ENCODE measurements at places on chromosomes 2 and 18.

- no peak for DNase-seq
Measured at GRCh38 chr2:39860538-39860937, 81.5 kb upstream of the THUMPD2 start.

GRCh38 chr2:205555566-205556230 lies 126.6 kb upstream of the NRP2 start:
- no peak for DNase-seq

DNA sequence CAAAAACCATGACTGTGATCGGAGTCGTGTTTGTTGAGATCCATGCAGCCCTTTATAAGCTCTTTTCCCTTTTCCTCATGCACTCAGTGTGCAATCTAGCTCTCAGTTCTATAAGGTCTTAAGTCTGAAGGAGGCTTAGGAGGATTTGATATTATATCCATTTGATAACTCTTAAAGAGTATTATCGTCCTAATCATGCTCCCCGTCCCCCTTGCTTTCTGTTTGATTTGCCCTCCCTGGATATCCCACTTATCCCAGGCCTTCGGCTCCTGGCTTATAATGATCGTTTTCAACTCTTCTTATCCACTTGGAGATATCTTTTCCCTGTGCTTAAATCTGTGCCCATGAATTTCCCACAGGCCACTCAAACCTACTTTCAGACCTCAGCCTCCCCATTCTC lies 1917.7 kb upstream of the PIK3C3 start:
- no peak for DNase-seq

DNA sequence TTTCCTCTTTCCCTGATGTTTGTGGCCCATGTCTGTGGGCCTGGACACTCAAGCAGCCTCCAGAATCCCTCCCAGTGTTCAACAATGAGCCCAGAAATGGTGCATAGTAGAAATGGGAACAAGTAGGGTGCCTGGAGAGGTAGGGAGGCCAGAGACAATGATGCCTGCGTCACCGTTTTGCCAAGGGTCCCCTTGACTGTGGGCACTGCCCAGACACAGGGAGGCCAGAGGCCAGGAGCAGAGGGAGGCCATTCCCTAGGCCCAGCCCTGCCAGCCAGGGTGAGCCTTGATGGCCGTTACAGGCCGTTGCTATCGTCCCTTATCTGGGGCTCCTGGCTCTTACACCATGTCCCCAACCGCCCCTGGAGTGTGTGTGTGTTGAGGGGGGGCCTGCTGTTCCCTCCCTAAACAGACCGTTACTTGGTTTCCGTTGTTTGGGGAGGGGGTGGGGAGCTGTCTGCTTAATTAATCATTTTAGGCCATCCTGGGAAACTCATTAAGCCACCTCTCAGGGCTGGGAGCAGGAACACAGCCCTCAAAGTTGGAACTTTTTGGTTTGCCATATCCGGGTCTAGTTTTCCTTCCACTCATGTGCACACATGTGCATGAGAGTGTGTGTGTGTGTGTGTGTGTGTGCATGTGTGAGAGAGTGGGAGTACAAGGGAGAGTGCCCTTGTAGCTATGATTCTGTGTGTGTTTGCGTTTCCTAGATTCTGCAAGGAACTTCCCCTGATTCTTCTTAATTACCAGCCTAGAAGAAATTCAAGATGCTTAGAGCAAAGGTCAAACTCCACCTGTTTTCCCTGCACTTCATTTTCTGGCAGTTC lies 135.2 kb upstream of the HAAO start:
- no peak for DNase-seq

GRCh38 chr2:45888641-45889040 lies 237.2 kb downstream of the PRKCE start:
- no peak for DNase-seq

GRCh38 chr2:227474410-227474809 lies 2.5 kb downstream of the AGFG1 start:
- DNase-seq = no peak

GRCh38 chr2:187575751-187576067 lies 21.5 kb upstream of the TFPI start:
- DNase-seq = no peak

GRCh38 chr2:172082944-172083627 lies 2.2 kb upstream of the DLX1 start:
- no peak for DNase-seq

- no peak for DNase-seq
Measured at GRCh38 chr18:54165450-54165849, 59.0 kb downstream of the MBD2 start.

DNA sequence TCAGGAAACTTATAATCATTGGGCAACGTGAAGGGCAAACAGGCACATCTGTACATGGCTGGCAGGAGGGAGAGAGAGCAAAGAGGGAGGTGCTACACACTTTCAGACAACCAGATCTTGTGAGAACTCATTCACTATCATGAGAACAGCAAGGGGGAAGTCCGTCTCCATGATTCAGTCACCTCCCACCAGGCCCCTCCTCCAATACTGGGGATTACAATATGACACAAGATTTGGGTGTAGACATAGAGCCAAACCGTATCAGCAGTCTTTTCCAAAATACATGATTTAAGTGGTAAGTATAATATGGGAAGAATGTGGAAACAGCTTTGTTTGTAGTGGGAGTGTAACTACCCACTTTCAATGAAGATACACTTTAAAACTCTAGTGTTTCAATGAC lies 65.0 kb downstream of the EPB41L5 start:
- no peak for DNase-seq

- no peak for DNase-seq
Measured at GRCh38 chr18:6714010-6714409, 15.5 kb upstream of the ARHGAP28 start.

Data from coronary artery (tissue), 2 donors.